ENCODE measurements at places on chromosomes 6 and 20.

GRCh38 chr6:57087916-57088315 is 2.1 kb upstream of the ZNF451 start:
- DNase-seq, result no peak

GRCh38 chr20:19463597-19463996 is 251.2 kb downstream of the SLC24A3 start:
- no peak for DNase-seq

- peak; percentile 73 for DNase-seq
Observed at GRCh38 chr6:54291738-54292137, 16.5 kb upstream of the TINAG start.

DNA sequence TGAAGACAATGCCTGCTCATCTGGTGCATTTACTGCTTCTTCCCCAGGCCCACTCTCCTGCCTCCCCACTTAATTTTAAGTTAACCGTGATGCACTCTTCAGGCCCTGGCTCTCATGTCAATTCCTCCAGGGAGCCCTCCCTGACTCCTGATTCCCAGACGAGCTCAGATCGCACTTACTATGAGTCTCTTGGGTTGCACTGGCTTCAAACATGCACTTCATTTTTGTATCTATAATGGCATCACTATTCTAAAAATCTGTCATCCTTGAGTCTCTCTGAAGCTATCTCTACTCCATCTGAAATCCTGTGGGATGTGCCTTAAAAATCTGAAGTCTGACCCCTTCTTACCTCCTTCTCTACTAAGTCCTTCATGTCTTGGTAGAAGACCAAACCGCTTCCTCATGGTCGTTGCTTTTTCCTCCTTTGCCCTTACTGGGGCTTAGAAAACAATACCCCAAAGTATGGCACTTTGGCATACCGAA is 24.7 kb downstream of the COX4I2 start:
- no peak for DNase-seq

- DNase-seq, result peak; percentile 84
Observed at GRCh38 chr6:128696691-128697689, 176.6 kb upstream of the PTPRK start.

- DNase-seq, result no peak
Observed at GRCh38 chr6:101379926-101380325, 13.6 kb upstream of the GRIK2 start.

DNA sequence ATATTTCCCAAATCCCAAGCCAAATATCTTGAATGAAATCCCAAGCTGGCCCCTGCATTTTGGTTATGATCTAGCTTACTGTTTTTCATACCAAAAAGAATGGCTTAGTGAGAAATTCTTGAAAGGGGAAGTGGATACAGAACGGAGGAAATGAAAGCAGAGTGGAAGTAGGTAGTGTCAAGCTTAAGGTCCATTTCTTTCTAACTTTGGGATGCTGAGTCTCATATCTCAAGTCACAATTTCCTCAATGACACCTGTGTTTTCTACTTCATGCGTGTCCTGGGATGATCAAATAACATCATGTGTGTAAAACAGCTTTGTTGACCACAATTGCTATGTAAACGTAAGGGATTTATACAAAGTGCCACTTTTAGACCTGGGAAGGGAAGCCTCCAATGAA is 238.8 kb upstream of the SLC35B3 start:
- DNase-seq, result no peak

DNA sequence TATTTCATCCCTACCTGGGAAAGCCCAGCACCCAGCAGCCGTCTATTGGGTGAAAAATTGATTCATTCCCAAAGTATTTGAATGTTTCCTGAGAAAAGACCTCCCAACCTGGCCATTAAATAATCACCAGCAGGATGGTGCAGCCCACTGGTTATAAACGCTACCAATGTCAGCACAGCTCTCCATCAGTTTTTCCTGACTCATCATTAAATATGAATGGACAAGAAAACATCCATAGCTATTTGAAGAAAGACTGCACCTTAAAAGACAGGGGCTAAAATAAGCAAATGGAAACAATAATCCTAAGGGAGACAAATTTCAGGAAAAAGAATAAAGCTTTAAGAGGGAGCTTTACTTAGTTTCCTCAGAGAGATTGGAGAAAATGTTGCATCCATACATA is 261.9 kb downstream of the UST start:
- no peak for DNase-seq

DNA sequence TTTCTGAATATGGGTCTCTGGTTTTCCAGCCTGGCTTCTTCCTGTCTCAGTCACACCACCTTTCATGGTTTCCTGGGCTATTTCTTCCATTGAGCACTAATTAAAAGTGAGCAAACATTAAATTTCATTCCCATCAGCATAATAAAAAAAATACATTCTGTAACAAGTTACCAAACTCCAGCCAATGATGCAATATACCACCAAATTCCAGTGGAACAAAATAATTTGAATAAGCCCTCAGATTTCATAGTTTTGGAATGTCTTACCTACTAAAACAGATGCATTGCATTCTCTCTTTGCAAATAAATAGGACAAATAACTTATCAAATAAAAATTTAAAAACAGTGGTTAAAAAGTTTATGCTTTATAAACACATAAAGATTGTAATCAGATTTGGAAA is 97.8 kb upstream of the PRDM1 start:
- peak; percentile 69 for DNase-seq

DNA sequence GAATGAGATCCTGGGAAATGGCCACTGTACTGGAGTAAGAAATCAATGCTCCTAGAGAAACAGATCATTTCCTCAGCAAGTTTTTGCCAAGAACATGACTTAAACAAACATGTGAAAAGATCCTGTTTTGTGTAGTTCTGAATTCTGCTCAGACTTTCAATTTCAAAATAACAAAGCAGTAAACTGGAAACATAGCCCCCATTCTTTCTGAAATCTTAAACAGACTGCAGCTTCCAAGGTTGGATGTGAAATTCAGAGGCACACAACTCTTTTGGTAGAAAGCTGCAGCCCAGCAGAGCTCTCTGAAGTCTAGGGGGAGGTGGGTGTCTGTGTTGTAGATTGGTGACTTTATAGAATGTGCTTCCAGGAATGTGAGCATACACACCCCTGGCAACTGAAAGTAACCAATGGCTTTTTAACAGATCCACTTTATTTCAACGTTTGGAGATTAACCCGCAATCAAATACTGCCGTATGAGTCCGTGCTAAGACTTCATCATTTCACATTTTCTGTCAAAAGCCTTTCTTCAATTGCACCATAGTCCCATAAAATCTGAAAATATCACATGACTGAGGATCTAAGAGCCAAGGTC is 86.4 kb downstream of the ATXN1 start:
- peak; percentile 67 for DNase-seq

- no peak for DNase-seq
Observed at GRCh38 chr6:150720774-150721233, 121.1 kb downstream of the PLEKHG1 start.

- DNase-seq, result no peak
Observed at GRCh38 chr20:12592756-12593155, 416.0 kb upstream of the SPTLC3 start.

- DNase-seq, result no peak
Observed at GRCh38 chr20:3691306-3691705, 9.5 kb upstream of the ADAM33 start.

GRCh38 chr20:41316051-41316450 is 1.5 kb downstream of the ZHX3 start:
- DNase-seq, result no peak

- no peak for DNase-seq
Observed at GRCh38 chr20:38414769-38415450, 20.2 kb downstream of the SNHG17 start.

Data from EH (cell line).